ENCODE measurements at places on chromosomes 2 and 18. TPM values are rescaled to one million over a fixed set of nuclear protein-coding genes. Genes with fewer than 3 reads are reported as not detected.

DNA sequence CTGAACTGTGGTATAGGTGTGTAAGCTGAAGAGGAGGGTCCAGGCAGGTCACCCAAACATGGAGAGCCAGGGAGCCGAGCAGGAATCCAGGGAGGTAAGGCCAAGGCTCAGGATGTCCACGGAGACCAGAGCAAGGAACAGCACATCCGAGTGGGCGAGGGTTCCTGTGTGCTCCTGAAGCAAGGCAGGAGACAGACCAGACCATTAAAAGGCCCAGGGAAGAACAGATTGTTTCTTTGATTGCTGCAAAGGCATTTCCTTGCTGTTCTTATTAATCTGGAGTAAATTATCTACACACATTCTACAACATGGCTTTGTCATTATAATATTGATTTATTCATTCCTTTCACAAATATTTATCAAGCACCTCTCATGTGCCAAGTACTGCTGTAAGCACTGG lies 50.1 kb upstream of the SPTBN1 start:
- ATAC-seq, result no peak

The MRPS9 gene
- 26.8 TPM for total RNA-seq

The TMEFF2 gene
- 0.62 TPM for total RNA-seq

DNA sequence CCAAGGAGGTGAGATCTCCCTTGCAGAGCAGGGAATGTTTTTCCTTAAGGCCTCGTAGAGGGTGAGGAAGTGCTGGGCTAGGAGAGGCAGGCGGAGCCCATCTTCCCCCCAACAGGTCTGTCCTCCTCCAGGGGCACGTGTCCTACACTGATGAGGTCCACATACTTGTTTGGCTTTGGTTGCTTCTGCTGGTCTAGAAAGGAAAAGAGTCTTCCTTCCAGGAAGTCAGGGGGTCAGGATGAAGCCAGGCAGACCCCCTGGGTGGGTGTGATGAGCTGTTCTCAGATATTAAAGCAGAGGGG lies 6.0 kb downstream of the SH3BP4 start:
- no peak for ATAC-seq

GRCh38 chr18:2568129-2568528 lies 3.2 kb downstream of the METTL4 start:
- no peak for ATAC-seq

The SCN3A gene
- 1.1 TPM for total RNA-seq

DNA sequence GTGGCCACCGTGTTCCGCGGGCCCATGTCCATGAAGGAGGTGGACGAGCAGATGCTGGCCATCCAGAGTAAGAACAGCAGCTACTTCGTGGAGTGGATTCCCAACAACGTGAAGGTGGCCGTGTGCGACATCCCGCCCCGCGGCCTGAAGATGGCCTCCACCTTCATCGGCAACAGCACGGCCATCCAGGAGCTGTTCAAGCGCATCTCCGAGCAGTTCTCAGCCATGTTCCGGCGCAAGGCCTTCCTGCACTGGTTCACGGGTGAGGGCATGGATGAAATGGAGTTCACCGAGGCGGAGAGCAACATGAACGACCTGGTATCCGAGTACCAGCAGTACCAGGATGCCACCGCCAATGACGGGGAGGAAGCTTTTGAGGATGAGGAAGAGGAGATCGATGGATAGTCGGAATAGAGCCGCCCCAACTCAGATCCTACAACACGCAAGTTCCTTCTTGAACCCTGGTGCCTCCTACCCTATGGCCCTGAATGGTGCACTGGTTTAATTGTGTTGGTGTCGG lies 17.7 kb downstream of the TUBB6 start:
- no peak for ATAC-seq

GRCh38 chr2:239544143-239544917 lies 143.5 kb upstream of the HDAC4 start:
- no peak for ATAC-seq

- no peak for ATAC-seq
These were observed 28.6 kb upstream of the POU3F3 start for GRCh38 chr2:104825124-104825865.

The MOCOS gene
- 1.9 TPM for total RNA-seq

All from gastroesophageal sphincter (tissue), 4 donors.